ENCODE measurements at places on chromosomes 7 and 10.

- DNase-seq = no peak
Measured at GRCh38 chr7:55128693-55129394, 110.0 kb downstream of the EGFR start.

DNA sequence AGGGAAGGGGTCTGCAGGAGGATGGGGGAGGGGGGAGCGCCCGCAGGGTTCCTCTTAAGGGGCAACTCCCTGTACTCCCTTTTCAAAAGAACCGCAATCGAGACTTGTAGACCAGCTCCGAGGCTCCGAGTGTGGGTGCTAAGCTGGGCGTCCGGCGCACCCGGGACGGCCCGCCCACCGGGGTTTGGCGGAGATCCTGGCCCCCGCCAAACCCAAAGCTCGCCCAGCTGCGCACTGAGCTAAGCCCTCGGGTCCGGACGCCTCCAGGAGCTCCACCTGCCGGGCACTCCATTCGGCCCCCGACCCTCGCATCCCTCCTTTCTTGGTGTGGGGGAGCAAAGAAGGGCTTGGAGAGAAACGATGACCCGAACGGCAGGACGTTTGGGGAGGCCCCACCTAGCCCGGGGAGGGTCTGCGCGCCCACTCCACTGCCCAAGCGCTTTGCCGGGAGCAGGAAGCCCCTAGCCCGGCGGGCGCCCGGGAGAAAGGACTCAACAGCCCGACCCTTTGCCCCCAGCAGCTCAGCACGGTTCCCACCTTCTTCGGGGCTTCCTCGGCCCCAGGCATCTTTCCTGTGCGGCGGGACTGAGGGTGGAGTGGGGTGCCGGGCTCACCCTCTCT lies 651 bp downstream of the AFAP1L2 start:
- no peak for DNase-seq

- no peak for DNase-seq
Measured at GRCh38 chr7:34096777-34097176, 191.4 kb downstream of the BMPER start.

GRCh38 chr10:13528123-13528874 lies 515 bp downstream of the BEND7 start:
- DNase-seq = no peak

DNA sequence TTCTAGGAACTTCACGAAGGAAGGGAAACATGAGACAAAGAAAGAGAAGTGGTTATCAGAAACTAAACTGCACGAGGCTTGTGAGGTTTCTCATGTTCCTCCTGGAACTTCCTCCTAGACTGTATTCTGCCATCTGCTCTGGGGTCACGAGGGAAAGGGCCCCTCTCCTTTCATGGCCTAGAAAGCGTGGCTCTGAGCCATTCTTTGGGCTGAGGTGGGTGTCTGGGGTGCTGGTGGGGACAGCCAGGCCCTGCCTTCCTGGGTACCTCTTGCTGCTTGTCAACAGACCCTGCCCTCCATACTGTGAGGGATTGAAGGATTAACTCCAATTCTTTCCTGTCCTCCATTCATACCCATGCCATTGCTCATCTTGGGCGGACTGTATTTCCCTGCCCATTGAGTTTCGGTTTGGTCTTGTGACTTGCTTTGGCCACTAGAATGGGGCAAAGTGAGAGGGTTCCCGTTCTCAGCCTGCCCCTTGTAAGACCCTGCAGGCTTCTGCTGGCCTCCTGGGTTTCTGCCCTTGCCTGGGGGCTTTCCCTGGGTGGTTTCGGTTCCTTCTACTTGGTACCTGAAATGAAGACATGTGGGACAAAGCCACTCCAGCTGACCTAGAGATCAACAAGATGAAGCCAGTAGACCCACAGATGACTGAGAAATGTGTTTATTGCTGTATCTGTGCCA lies 14.9 kb upstream of the GIMAP8 start:
- DNase-seq = no peak

DNA sequence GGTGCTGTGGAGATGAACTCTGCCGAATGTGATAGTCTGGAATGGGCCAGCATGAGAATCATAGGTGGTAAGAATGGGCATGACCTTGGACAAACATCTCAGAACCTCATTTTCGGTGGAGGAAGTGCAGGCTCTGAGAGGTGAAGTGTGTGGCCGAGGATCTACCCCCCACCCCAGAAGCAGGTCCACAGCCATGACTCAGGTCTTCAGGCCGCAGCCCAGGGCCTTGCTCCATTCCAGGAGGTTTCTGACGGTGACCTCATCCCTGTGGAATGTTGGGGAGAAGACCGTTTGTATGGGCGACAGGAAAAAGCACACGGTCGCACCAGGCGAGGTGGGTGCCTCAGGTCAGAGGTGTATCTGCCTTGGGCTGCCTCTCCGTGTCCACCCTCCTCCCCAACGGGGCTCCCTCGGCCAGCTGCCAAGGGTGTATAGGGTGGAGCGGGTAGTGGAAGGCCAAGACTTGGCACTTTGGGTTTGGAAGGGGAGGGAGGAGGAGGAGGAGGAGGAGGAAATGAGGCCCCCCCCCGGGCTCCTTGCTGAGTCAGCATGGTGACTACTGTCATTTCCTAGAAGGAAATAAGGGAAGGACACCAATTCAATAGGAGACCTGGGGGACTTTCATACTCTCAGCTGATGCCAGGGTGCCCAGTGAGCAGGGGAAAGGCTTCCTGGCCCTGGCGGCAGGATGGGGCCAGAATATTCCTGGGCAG lies 168.0 kb upstream of the RHEB start:
- DNase-seq = no peak
